EH (cell line): ENCODE measurements at places on chromosomes 1 and 21.

DNA sequence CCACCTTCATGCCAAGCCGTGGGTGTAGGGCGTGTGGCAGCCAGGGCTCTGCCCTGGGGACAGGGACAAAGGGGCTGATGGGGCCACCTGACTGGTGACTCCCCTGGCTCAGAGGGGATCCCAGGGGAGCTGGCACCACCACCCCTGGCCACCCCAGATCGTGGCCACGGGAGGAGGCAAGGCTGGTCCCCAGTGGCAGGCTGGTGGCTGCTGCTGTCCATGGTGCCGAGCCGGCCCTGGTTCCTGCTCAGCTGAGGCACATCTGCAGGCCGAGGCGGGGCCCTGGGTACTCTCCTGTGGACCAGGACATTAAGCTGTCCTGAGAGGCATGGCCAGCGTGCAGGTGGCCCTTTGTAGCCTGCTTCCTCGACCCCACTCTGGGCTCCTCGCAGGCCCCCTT is 6.5 kb downstream of the PLCH2 start:
- DNase-seq: peak; percentile 21

DNA sequence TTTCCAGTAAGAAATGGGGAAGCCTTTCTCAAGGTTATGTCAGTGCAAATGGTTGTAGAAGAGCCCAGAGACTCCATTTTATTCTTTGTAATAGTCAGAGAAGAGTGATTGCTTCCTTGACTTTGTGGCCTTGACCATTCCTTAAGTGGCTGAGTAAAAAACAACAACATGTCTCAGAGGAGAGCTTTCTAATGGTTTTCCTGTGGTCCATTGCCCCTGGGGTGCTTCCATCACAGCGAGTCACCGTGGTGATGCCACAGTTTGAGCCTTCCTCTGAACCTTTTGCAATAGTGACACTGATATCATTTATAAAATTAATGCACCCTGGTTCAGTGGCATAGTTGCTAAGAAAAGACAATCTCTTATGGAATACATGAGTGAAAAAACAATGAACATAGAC is 38.6 kb downstream of the PAPPA2 start:
- no peak for DNase-seq

GRCh38 chr1:62362061-62362917 is 43.1 kb upstream of the KANK4 start:
- DNase-seq: no peak

- DNase-seq: no peak
These were observed 142.3 kb downstream of the PLXNA2 start for GRCh38 chr1:208101661-208102431.

- peak; percentile 16 for DNase-seq
These were observed 4.2 kb downstream of the GCLM start for GRCh38 chr1:93905051-93905450.

GRCh38 chr1:93769777-93770176 is 88.1 kb upstream of the BCAR3 start:
- no peak for DNase-seq

GRCh38 chr1:231628207-231628876 is 1.8 kb downstream of the DISC1 start:
- peak; percentile 57 for DNase-seq

DNA sequence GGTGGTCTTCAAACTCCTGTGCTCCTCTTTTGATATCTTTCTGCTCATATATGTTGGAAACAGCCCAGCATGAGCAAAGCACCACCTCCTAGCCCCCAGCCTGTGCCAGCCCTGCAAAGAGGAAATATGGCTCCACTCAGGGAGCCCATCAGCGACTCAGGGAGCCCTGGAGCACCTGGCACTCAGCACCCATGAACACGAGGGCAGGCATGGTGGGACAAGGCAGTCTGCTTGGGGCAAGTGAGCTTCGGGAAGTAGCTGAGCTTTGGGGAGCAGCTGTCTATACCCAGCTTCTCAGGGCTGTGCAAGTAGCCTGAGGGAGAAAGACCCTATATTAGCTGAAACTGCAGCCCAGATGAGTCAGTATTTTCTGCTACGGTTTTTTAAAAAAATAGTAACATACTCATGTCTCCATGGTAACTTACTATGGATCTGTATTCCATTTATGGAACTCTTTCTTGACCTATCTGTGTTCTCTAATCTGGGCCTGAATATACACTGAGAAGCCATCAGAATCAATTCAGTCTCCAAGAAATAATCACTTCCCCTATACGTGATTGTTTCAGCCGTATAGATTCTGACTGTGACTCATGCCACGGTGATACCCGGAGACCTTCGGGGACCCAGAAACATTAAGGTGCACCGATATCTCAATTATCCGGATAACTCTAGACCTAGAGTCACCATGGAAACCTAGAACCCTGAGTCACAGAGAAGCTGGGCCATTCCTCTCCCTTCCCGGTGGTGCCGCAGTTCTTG is 1.5 kb upstream of the ETS2 start:
- peak; percentile 27 for DNase-seq
